ENCODE measurements at places on chromosomes 3 and 15.

DNA sequence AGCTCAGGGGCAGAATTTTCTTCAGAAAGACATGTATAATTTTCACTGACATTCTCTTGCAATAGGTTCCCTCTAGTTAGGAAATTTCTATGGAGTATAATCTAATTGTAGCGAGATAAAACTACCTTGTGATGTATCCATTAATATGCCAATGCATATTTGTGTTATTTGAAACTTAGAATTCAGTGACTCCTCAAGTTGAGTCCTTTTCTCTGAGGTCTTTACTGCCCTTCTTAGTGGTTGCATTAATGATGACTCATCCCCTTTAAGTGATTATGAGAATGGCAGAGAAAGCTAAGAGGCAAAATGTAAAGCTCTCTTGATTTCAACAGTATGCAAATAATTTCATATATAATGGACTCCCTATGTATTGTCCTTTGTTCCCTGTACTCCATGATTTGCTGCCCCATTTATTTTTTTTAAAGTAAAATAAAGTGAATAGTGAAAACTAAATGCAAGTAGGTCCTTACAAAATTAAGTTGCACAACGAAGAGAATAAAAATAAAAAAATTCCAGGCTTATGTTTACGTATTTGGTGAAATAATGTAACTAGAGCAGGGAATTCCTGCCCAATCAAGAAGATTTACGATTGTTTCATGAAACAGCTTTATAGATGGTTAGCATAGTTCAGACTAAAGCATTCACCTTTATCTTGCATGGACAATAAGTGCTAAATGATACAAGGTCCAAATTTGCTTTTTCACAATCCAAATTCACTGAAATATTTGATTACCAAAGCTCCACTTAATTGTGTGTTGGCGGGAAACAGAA lies 78.1 kb downstream of the ZPLD1 start:
- no peak for DNase-seq

GRCh38 chr3:141663993-141664392 lies 74.1 kb upstream of the RNF7 start:
- no peak for DNase-seq

- DNase-seq: no peak
Measured at GRCh38 chr15:80984856-80985255, 4.8 kb downstream of the MESD start.

- peak; percentile 14 for DNase-seq
Measured at GRCh38 chr3:17602126-17602525, 140.3 kb downstream of the TBC1D5 start.

- DNase-seq: no peak
Measured at GRCh38 chr3:56424336-56424735, 43.9 kb downstream of the ERC2 start.

GRCh38 chr3:188270423-188270972 lies 116.5 kb downstream of the LPP start:
- peak; percentile 86 for DNase-seq

GRCh38 chr3:42535981-42536784 lies 33.7 kb downstream of the VIPR1 start:
- DNase-seq: no peak

- DNase-seq: no peak
Measured at GRCh38 chr15:39454189-39454986, 126.5 kb upstream of the THBS1 start.

DNA sequence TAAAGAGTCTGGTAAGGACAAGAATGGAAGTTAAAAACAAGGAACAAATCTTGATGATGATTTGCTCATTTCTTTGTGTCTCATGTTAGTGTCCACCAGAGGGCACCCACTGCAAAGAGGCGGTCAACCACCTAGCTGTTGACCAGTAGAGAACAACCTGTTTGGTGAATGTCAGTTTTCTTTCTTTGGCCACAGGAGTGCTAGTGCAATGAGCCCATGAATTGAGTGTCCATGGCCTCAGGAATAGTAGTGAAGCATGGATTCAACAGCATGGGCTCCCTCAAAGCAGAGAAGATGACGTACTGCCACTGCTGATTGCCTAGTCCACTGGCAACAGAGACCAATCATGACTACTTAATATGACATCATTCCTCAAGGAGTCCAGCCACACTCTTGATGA lies 10.7 kb upstream of the CNTN6 start:
- DNase-seq: no peak

DNA sequence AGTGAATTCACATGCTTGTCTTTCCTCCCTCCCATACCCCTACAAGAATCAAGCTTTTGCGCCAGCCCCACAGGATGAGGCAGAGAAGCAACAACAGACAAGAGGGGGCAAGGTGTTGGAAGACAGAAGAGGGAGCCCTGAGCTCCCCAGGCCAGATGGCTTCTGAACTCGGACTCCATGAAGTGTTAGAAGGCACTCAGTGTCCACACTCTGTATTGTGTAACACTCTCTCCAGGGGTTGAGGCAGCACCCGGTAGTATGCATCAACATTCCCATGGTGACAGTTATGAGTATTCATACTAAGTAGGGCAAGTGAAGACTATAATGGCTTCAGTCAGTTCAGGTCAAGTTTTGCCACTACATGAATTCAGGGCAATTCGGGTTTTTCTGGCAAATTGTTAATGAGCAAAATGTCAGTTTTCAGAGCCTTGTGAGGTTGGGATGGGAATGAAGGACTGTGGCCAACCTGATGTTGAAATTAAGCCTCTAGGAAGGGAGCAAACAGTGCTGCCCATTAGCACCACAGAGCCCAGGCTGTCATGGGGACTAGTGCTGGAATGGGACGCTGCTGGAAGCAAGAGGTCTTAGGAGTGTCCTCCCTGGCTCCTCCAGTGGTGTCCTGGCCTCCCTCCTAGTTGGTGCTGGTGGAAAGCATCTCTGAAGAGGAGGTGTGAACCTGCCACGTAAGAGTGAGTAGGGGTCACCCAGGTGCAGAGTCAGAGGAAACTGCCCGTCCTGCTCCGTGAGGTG lies 79.4 kb downstream of the KLF15 start:
- no peak for DNase-seq

GRCh38 chr3:132343018-132343612 lies 25.9 kb downstream of the ACP3 start:
- DNase-seq: no peak

DNA sequence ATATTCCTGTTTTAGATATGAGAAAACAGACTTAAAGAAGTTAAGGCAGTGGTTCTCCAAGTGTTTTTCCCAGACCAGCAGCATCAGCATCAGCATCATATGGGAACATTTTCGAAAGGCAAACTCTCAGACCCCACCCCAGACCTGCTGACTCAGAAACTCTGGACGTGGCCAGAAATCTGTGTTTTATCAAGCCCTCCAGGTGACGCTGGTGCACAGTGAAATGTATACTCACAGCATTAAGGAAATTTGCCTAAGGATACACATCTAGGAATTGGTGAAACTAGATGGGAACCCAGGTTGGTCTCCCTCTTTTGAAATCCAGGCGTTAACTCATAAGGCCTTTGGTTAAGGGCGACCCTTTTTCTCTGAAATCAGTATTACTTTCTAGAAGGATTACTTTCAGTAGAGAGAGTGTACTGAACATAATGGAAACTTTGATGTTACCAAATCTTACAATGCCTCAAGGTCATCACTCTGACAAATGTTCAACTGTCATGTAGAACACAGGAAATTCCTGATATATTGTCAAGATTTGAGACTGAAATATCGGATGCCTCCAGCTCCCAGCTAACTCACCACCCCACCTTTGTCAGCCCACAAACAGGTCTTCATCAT lies 910.2 kb downstream of the ROBO1 start:
- no peak for DNase-seq

GRCh38 chr3:8942746-8943488 lies 20.4 kb downstream of the RAD18 start:
- no peak for DNase-seq

GRCh38 chr15:43270113-43270665 lies 3.5 kb upstream of the TGM5 start:
- DNase-seq: no peak

- DNase-seq: no peak
Measured at GRCh38 chr3:108940568-108941263, 13.0 kb downstream of the GUCA1C start.

- no peak for DNase-seq
Measured at GRCh38 chr3:121735047-121735696, 14.4 kb downstream of the GOLGB1 start.

DNA sequence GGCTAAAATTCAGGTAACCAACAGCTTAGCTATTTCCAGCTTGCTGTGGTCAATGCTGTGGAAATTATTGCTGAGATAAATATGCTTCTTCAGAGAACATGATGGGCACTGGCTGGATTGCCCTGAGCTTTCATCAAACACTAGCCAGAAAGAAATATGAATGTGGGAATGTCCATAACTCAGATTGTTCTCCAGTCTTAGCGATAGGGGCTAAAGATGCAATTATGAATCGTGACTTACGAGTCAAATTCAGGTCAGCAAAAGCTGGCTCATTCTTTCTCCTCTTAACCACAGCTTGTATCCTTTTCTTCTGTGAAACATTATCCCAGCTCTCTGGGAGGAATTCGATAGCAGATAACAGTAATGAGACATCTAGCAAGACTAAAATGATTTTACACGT lies 307.6 kb downstream of the RYR3 start:
- DNase-seq: no peak

All from HS-5 (cell line).